Heart right ventricle (tissue), 16 donors: ENCODE measurements at places on chromosomes 16 and 17.
A peak's percentile ranks its signal among the peaks of the same experiment; 100 is the strongest.

DNA sequence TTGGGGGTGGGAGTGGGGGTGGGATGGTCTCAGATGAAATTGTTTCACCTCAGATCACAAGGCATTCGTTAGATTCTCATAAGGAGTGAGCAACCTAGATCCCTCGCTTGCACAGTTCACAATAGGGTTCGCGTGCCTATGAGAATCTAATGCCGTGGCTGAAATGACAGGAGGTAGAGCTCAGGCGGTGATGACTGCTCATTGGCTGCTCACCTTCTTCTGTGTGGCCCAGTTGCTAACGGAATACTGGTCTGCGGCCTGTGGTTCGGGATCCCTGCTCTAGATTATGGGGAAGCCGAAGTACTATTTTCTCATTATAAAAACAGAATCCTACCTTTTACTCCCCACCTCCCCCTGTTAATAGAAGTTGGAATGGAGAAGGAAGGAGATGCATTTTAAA, 18.9 kb downstream of the CLTC start:
- DNase-seq = no peak

DNA sequence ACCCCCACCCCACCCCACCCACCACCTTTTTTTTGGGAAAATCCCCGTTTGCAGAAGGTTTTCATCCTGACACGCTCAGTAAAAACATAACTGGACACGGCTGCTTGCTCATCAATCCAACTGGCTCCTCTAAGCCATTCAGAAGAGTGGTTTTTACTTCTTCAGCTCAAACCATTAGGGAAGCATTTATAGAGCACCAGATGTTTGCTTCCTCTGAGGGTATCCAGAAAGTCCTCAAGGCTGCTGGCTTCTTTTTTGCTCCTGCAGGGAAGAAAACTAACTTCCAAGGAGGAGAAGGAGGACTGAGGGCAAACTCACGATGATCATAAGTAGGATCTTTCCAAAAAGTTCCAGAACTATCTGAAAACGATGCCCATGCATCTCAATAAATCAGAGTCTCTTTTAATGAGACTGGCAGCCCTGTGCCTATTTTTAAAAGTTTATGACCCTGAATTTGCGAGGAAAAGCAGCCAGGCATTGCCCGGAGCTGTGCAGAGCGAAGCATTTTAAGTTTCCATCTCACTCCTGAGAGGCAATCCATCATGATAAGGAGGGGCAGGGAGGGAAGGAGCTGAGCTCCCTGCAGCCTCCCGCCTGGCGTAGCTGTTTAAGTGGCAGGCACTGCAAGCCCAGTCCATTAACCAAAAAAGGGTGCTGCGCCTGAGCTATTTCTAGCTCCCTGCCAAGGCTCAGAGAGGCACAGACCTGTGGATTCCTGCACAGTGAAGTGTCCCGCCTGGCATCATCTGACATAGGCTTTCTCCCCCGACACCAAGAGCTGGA, 146.3 kb upstream of the FOXF1 start:
- no peak for DNase-seq

- DNase-seq = no peak
Measured at GRCh38 chr17:56026915-56027314, 126.4 kb upstream of the ANKFN1 start.

- DNase-seq = peak; percentile 33
Measured at GRCh38 chr17:19546289-19547065, 12.8 kb downstream of the SLC47A1 start.

- peak; percentile 94 for DNase-seq
Measured at GRCh38 chr16:71564335-71564967, 12.4 kb downstream of the TAT start.

DNA sequence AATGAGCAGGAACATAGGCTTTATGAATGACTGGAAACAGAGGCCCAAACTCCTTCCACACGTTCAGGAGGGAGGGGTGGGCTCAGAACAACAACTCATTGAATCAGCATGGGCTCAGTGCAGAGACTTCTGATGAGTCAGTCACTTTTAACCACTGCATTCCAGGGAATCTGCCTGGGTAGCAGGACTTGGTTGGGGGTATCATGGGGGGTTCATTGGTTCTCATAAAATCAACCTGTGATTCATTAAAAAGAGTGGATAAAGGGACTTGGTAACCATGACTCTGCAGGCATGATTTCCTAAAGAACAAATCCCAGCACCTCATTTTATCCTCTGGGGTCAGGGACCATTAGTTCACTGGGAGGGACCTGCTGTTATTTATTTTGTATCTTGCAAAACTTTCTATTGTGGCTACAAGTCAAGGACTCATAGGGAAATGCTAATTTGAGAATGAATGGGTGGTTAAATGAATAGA, 13.8 kb downstream of the ITGB3 start:
- DNase-seq = no peak

DNA sequence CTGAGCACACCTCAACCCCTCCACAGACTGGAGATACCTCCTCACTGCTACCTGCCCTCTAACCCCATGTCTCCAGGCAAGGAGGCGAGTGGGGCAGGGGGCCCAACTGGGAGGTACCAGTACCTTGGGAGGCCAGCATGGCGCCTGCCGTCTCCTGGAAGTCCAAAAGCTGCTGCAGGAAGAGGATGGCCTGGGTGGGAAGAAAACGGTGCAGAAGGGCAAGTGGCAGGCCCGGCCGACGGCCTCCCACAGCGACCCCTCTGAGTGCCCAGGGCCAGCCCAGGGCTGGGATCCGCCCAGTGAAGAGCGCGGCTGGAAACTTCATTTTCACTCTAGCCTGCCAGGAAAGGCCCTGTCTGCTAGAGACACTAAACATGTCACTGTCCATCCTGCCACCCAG, 8.5 kb downstream of the ZACN start:
- DNase-seq = no peak

DNA sequence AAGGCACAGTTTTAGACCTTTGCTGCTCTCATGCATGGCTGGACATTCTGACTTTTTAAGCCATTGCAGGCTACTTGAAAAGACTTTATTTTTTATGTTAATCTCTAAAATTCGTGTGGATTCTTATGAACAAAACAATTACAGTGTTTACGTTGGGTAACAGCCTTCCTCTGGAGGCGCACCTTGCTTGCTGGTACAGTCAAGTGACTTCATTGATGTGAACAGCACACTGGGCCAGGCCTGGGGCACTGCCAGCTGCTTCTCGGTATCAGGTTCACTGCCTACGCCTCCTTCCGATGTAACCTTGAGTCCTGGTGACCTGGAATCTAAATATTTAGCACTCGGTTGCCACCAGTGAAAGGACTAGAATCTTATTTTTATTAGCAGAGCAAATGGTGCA, 27.8 kb downstream of the MARCHF10 start:
- peak; percentile 30 for DNase-seq

DNA sequence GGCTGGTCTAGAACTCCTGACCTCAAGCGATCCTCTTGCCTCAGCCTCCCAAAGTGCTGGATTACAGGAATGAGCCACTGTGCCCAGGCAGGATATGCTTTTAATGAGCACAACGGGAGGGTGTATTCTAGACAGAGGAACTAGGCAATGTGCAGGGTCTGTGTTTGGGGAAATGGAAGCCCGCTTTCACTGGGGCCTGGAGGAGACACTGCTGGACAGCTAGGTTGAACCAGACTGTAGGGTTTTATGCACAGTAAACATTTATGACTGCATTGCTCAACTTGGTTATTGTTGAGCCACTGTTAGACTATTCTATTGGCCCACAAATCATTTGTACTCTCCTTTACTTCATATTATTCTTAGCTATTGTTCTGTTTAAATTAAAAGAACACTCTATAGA, 10.2 kb upstream of the SIAH1 start:
- DNase-seq = no peak

GRCh38 chr17:44408786-44409185, 19.3 kb upstream of the ITGA2B start:
- no peak for DNase-seq

- DNase-seq = no peak
Measured at GRCh38 chr16:87681981-87682570, 79.8 kb downstream of the JPH3 start.

DNA sequence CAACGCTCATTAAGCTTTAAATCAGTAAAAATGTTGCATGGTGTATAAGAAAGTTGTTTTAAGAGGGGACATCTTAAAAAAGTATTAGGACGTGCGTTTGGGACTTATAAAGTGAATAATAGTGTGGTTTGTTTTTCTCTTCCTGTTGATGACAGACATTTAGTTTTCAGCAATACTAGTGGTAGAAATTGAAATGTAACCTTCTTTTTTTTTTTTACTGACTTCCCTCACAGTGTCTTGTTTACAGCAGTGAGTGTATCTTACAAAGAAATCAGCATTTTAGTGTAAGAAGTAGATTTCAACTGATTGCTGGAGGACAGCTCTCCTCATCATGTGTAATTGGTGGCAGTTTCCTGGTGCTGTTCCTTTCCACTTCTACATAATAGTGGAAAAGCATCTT, 39.6 kb downstream of the CYLD start:
- no peak for DNase-seq

GRCh38 chr16:49013727-49014080, 267.9 kb downstream of the CBLN1 start:
- no peak for DNase-seq

DNA sequence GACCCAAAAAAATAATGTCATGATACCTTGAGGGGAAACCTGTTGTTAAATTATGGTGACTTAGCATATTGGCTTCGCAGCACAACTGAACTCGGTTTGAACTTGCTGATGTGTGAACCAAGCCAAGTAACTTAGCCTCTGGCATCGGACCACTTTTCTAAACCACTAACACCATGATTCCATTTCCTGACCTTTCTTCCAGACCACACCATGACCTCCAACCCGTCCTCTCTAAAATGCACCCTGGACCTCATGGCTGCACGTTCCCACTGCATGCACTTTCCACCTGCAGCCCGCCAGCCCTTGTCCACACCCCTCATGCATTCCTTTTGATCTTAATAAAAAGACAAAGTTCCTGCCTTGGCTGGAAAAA, 29.3 kb downstream of the DYNLRB2 start:
- no peak for DNase-seq

GRCh38 chr17:60128171-60128859, 21.5 kb upstream of the CA4 start:
- DNase-seq = no peak

- peak; percentile 18 for DNase-seq
Measured at GRCh38 chr17:75507733-75508719, 7.3 kb downstream of the CASKIN2 start.

- DNase-seq = peak; percentile 60
Measured at GRCh38 chr16:22425036-22425801, 50.8 kb upstream of the CDR2 start.

DNA sequence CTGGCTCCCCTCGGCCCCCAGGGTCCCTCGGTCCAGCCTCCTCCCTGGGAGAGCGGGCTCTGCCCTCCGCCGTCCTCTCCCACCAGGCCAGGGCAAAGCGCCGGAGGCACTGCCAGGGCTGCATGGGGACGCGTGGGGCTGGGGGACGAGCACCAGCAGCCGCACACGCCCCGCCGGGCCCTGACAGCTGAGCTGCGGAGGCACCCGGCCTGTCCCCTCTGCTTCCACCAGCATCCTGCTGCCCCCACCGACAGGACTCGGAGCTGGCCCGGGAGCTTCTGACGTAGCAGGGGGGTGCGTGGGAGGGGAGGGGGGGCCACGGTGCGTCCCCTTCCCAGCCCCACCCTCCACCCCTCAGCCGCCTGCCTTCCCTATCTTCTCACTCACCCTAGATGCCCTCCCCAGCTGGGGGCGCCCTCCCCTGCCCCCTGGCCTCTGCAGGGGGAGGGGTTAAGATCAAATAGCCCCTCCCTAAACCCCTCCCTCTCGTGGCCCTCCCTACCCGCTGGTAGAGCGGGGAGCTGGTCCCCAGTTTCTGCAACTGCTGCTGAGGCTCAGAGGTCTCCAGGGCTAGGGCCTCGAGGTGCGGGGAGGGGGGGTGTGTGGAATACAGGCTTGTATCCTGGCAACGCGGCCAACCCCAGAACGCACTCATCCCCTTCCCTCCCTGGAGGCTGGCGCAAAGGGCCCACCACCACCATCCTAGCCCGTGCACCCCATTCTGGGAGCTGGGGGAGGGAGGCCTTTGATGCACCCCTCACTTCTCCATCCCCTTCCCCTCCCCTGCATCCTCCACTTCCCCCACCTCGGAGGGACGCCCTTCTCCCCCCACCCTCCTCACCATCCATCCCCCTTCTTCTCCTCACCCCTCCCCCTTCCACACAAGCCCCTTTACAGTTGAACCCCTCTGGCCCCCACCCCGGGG, 1.0 kb downstream of the SRCIN1 start:
- no peak for DNase-seq
